ENCODE measurements at places on chromosomes 4 and X.

DNA sequence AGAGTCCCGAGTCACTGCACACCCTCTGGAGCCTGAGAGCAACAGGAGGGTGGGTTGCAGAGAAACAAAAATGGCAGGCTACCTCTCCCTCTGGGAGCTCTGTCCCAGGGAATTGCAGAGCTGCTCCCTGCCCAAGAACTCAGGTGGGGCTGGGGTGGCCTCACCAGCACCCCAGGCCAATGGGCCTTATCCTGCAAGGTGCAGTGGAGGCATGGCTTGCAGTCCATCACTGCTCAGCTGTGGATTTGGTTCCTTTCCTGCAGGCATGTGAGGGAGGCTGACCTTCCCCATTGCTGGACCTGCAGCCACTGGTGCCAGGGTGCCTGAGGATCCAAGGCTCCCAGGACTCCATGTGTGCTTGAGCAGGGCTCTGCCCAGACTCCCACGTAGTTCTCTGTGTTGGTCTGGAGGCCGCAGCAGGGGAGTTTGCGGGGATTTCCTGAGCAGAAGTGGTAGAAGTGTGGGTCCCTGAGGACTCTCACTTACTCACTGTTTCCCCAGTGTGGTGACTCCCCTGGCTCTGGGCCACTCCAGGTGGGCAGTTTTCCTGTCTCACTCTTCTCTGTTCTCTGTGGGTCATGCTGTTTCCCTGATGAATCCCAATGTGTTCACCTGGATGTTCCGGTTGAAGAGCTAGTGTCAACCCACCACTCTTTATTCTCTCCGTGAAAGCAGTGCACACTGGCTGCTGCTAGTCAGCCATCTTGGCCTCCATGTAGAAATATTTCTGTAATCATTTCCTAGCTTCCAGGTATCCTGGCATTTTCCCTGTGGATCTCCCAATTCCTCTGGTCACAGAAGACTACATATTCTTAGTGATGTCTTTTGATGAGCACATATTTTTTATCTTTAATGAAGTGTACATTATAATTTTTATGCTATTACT, 82.3 kb downstream of the ARHGAP24 start:
- no peak for DNase-seq

GRCh38 chrX:63718010-63718694, 66.9 kb downstream of the ARHGEF9 start:
- DNase-seq: no peak

DNA sequence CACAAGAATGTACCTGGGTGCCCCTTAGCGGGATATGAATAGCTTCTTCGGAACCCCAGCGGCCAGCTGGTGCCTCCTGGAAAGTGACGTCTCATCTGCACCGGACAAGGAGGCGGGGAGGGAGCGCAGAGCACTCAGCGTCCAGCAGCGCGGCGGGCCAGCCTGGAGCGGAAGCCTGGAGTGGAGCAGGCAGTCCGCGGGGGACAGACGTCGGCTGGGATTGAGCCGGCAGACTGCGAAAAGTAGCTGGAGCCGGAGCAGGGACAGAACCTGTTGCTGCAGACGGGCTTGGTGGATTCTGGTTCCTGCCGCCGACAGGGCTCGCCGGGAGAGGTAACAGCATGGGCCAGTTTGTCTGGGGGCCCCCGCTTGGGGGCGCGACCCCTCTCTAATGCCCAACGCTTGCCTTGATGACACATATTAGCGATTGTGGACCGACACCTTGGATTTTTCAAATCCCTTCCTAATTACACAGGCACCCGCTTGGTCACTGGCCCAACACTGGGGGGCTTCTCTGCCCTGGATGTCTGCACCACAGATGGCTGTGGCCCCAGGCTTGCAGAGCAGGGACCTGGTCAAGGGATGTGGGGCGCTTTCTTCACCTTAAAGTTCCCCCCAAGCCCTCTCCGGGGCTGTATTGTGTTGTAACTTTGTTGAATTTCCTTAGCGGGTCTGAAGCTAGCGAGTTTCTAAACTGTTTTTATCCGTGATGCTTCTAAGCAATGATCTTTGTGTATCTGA, at the start of gene NPFFR2:
TSS of gene NPFFR2 (plus strand) at position 133 of the 741 bp plus-strand sequence. CDS start 96,592 bp downstream, outside the sequence.
- no peak for DNase-seq

GRCh38 chr4:107094332-107094731, 58.2 kb upstream of the DKK2 start:
- no peak for DNase-seq

DNA sequence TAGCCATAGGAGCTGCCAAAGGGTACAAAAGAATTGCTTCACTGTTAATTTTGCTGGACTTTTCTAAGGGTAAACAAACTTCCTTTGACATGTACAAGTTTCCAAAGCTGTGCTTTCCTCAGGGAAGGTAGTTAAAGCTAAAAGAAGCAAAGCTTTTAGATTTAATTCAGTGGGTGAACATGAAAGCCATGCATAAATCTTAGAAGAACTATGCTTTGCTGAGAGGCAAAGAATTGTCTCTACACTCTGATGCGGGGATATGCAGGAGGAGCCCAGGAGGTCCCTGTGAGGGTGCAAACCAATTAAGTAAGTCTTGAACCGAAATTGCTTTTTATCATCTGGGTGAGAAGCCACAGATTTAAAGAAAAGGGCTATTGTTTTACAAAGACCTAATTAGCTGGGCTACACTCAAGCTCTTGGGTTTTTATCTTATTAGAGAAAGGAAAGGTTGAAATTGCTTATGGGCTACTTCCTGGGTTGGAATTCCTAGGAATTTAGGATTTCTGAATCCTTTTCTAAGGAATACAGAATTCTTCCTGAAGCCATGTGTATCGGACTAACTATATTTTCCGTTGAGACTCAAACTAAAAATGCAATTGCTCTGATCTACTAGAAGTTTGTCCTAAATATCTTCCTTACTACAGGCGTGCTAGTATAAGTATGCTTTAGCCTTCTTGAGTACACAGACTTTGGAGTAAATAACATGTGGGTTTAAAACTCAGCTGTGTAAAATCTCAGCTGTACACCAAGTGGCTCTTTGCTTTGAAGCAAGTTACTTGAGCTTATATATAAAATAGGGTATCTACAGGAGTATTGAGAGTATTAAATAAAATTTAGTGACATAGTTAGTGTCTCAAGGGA, 188.4 kb upstream of the ANK2 start:
- no peak for DNase-seq

- no peak for DNase-seq
Observed at GRCh38 chr4:3708103-3708510, 58.1 kb upstream of the ADRA2C start.

DNA sequence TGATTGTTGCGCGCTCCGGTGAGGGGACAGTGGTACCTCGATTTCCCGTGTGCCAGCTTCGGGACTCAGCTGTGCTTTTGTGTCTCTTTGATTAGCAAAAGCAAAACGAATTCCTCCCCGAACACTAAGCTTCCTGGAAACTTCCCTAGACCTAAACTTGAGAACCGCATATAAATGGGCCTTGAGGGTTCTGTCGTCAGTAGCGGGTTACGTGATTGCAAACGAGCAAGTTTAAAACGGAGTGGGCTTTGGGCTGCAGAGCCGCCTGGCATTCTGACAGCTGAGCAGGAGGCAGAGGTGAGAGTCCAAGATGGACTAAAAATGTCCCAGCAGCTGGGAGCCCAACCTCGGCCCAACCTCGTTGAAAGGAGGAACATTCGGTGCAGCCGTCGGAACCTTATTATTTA, 1.2 kb upstream of the TAPT1 start:
- no peak for DNase-seq

GRCh38 chr4:94208918-94209317, 1.3 kb downstream of the SMARCAD1 start:
- no peak for DNase-seq

DNA sequence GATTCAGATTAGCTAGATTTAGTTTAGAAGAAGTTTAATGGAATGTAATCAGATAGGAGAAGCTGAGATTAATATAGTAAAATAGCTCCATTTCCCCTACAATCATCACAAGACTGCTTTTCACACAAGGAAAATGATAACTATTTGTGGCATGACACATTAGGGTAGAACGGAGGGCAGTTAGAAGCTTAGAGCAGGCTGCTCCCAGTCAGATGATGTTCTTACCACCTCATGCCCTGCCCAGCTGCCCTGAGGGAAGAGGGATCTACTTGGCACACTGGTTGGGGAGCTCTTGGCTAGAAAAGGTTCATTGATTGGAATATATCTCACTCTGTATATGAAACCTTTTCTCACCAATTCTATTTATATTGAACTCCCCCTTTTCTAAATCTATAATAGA, 180.7 kb upstream of the IL15 start:
- DNase-seq: no peak

DNA sequence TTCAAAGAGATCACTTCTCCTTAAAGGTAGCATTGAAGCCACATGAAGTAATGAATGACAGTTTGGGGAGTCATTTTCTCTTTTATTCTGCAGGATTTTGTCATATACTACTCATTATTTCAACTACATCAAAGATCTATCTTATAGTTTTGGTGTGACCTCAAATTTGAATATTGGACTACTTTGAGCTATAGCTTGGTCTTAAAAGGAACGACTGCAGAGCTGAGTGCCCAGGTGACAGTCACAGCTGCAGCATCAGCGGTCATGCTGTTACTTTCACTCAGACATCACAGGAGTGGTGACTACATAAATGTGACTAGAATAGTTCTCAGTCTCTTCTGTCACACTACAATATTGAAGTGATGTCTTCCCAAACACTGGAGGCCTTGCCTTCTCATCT, 10.7 kb upstream of the SPCS3 start:
- no peak for DNase-seq

- DNase-seq: peak; percentile 78
Observed at GRCh38 chr4:153127760-153128494, 76.3 kb upstream of the TRIM2 start.

DNA sequence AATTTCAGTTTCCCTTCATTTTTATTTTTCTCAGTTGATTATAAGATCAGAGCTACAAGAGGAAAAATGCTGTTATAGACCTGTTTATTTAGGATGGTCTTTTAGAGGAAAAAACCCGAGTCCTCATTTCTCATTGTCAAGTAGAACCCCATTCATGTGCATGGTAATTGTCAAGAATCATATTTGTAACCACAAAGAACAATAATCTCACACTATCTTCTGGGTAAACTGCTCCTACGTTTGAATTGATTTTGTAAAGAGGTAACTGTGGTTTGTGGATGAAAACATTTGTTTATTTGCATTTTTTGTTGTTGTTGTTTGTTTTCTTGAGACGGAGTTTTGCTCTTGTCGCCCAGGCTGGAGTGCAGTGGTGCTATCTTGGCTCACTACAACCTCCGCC, 23.8 kb downstream of the RAPGEF2 start:
- DNase-seq: no peak

DNA sequence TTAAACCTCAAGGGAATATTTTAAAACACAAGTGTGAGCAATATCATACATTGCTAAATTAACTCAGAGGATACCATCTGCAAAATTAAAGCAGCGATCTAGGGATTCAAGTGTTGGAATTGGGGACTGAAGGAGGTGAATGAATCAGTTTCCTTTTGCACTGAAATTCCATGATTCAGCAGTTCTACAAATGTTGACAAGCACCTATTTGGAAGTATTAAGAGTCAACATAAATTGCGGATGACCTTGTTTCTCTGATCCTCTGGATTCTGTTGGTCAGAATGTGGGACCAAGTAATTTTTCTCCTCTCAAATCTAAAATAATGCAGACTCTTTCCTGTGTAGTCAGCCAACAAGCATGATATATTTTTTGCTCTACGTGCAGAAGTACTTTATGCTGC, 78.8 kb downstream of the LDB2 start:
- DNase-seq: no peak

DNA sequence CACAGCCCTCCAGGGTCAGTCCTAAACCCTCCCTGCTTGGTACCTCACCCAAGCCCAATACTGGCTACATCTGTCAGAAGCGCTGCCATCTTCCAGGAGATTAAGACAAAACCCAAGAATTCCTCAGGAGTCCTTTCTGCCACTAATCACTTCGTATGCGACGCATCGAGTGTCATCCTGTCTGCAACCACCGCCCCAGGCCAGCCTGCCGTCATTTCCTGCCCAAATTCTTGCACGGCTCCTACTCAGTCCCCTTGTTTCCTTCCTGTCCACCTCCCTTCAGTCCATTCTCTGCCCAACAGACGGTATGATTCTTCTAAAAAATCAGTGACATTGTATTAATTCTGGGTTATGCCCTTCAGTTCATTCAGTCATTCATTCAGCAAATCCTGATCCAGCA, 113.6 kb downstream of the NFKB1 start:
- peak; percentile 20 for DNase-seq

GRCh38 chrX:17072301-17072700, 125.8 kb downstream of the REPS2 start:
- DNase-seq: no peak

GRCh38 chr4:172480471-172480870, 667.3 kb downstream of the GALNTL6 start:
- DNase-seq: no peak

DNA sequence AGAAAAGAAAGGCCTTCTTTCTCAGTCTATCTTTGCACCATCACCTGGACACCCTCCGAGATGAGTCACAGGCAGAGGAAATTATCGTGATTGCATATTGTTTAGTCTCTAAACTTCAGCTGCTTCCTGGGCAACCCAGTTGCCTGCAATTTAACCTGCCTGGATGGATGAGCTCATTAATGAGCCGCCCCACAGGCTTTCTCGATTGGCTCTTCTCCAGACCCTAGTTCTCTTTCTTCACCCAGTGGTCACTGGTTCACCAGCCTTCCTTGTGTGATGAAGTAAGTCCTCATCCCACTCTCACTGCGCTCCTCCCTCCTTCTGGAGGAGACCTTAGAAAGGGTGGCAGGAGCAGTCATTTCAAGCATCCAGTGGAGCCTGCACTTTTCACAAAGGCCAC, 94.4 kb downstream of the SOWAHB start:
- no peak for DNase-seq

DNA sequence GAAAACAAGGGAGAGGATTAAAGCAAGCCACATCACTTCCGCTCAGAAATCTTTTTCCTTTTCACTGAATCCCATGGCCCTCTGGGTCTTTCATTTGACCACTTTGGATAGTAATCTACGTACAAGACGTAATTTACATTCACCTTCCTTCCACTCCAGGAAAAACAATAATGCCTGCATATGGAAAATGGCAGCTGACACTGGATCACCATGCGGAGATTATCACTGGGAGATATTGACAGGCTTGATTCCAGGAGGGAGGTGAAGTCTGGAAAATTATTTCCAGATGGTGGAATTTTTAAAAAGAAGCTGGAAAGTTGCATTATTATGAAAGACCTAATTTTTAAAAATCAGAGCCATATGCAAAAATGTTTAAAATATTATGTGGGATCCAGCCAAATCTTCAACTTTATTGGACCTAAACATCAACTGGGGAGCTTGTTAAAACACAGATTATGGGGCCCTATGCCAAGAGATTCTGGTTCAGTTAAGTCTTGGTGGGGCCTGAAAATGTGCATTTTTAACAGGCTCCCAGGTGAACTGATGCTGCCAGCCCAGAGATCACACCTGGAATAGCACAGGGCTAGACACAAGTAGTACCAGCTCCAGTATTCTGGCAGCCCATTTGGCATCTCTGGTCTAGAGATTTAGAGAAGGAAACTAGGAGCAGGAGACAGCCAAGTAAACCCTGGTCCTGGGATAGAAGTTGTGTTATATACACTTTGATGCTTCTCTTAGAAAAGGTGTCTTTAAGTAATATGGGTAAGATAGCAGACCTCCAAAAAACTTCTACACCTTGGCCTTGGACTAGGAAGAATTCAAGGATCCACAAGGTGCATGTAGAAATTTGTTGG, 290.3 kb upstream of the LDB2 start:
- DNase-seq: no peak
